Adrenal gland (tissue), 19 donors: ENCODE measurements at places on chromosomes 4 and X. TPM values are rescaled to one million over a fixed set of nuclear protein-coding genes. Genes with fewer than 3 reads are reported as not detected.

Gene USP17L5
- not detected for total RNA-seq

Gene SH3BP2
- total RNA-seq: 81.2 TPM

- H3K4me3 ChIP-seq: no peak overlapping the region
- H3K36me3 ChIP-seq: peaks cover 6% of the 10 kb centered on the region
- no peak for DNase-seq
- no peaks in the 10 kb centered on the region for H3K4me1 ChIP-seq
- H3K27ac ChIP-seq: no peak overlapping the region
These were observed 23.1 kb downstream of the EVC2 start for GRCh38 chr4:5685296-5685695.

DNA sequence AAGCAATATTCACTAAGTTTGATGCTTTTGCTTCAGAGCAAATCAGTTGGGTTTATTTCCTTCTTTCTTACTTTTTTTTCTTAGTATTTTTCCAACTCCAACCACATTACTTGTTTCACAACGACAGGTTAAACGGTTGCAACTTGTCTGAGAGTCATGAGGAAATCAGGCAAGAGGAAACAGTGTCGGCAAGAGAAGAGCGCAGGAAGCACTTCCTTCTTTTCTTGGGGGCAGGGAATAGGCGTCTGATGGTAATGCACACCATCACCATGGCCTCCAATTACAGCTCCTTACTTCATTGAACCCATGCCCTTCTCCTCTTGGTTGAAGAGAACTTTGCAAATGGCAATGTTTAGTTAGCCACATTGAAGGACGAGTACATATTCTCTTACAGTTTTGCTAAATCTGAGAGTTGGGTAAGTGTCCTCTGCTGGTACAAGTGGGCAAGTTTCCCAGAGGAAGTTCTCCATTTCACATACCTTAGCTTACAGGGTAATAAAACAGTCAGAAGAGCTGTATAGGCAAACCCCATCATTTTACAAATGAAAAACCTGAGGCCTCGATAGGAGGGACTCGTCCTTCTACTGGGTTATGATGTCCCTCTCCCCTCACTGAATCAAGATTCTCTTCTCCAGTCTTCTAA is 8.3 kb upstream of the CXCL8 start:
- no peaks in the 10 kb centered on the region for H3K36me3 ChIP-seq
- no peaks in the 10 kb centered on the region for H3K4me1 ChIP-seq
- H3K4me3 ChIP-seq: no peak overlapping the region
- no peak for DNase-seq
- no peaks in the 10 kb centered on the region for H3K27me3 ChIP-seq

GRCh38 chrX:42797651-42798269 is 19.8 kb upstream of the PPP1R2C start:
- H3K27ac ChIP-seq: no peak overlapping the region
- no peaks in the 10 kb centered on the region for H3K4me1 ChIP-seq
- no peak for DNase-seq
- H3K4me3 ChIP-seq: no peak overlapping the region
- H3K36me3 ChIP-seq: no peaks in the 10 kb centered on the region
- H3K27me3 ChIP-seq: peaks cover 6% of the 10 kb centered on the region

- H3K4me3 ChIP-seq: no peak overlapping the region
- no peaks in the 10 kb centered on the region for H3K27me3 ChIP-seq
- H3K36me3 ChIP-seq: no peaks in the 10 kb centered on the region
These were observed 43.9 kb upstream of the BBS12 start for GRCh38 chr4:122688529-122689140.

DNA sequence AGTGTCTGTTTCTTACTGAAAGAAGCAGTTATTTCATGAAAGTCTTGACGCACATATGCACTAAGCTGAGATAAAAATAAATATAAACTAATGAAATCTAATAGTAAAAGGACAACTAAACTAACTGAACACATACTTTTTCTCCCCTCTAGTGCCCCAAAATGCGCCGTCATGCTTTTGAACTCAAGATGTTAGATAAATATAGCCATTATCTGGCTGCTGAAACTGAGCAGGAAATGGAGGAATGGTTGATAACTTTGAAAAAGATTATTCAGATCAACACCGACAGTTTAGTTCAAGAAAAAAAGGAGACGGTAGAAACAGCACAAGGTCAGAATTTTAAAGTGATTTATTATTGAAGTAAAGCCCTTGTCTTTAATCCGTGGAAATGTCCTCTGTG is 70.2 kb downstream of the DOCK11 start:
- DNase-seq: no peak
- no peak overlapping the region for H3K27ac ChIP-seq
- H3K4me3 ChIP-seq: no peak overlapping the region
- no peaks in the 10 kb centered on the region for H3K27me3 ChIP-seq
- no peaks in the 10 kb centered on the region for H3K36me3 ChIP-seq

Gene CYBB
- total RNA-seq: 99.2 TPM

GRCh38 chr4:127783026-127783769 is 1.1 kb downstream of the HSPA4L start:
- H3K36me3 ChIP-seq: no peaks in the 10 kb centered on the region
- H3K27me3 ChIP-seq: no peaks in the 10 kb centered on the region
- H3K4me1 ChIP-seq: no peaks in the 10 kb centered on the region
- H3K4me3 ChIP-seq: peak overlapping the region; percentile 68
- peak overlapping the region; percentile 92 for H3K27ac ChIP-seq
- DNase-seq: peak; percentile 91

DNA sequence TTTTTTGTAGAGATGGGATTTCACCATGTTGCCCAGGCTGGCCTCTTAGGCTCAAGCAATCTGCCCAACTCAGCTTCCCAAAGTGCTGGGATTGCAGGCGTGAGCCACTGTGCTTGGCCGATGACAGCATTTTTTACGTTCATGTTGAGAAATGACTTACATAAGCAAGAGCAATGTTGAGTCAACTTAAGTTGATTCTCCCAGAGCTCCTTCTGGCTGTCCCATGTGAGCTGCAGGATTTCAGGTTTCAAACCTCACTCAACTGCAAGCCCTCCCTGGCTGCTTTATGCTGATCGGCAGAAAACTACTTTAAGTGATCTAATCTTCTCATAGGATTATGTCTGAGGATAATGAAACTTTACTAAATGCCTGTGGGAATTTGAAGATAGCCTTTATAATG is 86.8 kb downstream of the GC start:
- no peaks in the 10 kb centered on the region for H3K4me1 ChIP-seq
- no peak overlapping the region for H3K27ac ChIP-seq
- DNase-seq: no peak
- no peaks in the 10 kb centered on the region for H3K27me3 ChIP-seq
- no peaks in the 10 kb centered on the region for H3K36me3 ChIP-seq

Gene NPY2R
- total RNA-seq: not detected

Gene XAGE2
- not detected for total RNA-seq

Gene CAPN6
- 0.13 TPM for total RNA-seq

DNA sequence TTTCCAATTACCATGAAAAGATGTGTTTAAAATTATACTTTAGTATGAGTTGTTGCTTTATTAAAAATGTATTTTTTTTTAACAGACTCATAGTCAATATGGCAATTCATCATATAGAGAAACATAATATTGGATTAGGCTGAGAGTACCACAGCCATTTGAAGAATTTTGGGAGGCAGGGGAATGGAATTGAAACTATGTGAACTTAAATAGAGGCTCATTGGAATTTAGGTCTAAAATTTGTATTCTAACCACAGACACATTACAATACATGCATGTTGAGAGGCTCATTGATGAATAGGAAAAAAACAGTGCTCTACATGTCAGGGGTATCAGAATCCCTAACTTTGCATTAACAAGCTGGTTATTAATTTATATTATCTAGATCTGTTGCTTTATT is 269.6 kb downstream of the DKK2 start:
- DNase-seq: no peak
- H3K4me3 ChIP-seq: no peak overlapping the region
- H3K27me3 ChIP-seq: no peaks in the 10 kb centered on the region
- no peaks in the 10 kb centered on the region for H3K4me1 ChIP-seq

DNA sequence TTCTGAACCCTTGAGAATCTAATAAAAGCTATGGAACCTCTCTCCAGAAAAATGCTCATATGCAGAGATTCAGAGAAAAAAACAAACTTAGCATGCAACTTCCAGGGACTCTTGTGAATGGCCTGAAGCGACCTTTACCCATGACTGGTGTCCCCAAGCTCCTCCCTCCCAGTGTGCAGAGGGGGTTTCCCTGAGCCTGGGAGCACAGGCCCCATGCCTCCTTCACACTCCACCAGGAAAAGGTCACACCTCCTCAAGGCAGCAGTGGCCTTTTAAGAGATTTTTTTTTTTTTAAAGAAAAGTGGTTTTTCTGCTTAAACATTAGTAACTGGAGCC is 13.3 kb upstream of the UBA6 start:
- no peaks in the 10 kb centered on the region for H3K36me3 ChIP-seq
- no peaks in the 10 kb centered on the region for H3K27me3 ChIP-seq
- peaks cover 14% of the 10 kb centered on the region for H3K4me1 ChIP-seq

DNA sequence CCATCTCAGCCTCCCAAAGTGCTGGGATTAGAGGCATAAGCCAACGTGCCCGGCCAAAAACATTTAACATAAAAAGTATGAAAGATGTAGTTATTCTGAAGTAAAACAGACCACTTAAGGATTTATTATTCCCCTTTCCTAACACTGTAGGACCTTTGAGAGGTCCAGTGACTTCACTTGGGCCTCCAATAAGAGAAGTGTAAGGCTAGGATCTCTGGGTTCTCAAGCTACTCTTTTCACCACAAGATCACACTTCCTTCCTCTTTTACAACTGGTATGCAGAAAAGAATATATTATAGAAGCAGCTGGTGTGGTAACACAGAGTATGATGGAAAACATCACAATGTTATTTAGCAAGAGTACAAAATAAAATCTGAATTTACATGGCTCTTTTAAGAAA is 30.2 kb upstream of the CCNG2 start:
- no peaks in the 10 kb centered on the region for H3K4me1 ChIP-seq
- no peaks in the 10 kb centered on the region for H3K27me3 ChIP-seq
- H3K27ac ChIP-seq: no peak overlapping the region
- H3K36me3 ChIP-seq: no peaks in the 10 kb centered on the region

Gene CXCL1
- total RNA-seq: 1.6 TPM

Gene LETM1
- 53.3 TPM for total RNA-seq

GRCh38 chrX:8653956-8654355 is 78.0 kb downstream of the ANOS1 start:
- H3K27ac ChIP-seq: no peak overlapping the region
- no peaks in the 10 kb centered on the region for H3K36me3 ChIP-seq

- H3K27me3 ChIP-seq: no peaks in the 10 kb centered on the region
- no peak overlapping the region for H3K4me3 ChIP-seq
- DNase-seq: no peak
- H3K27ac ChIP-seq: no peak overlapping the region
- no peaks in the 10 kb centered on the region for H3K36me3 ChIP-seq
- peaks cover 10% of the 10 kb centered on the region for H3K4me1 ChIP-seq
These were observed 226.3 kb upstream of the PGRMC2 start for GRCh38 chr4:128513664-128514484.

Gene ZMAT1
- 7.8 TPM for total RNA-seq
